ENCODE measurements at places on chromosomes 2 and 18. TPM values are rescaled to one million over a fixed set of nuclear protein-coding genes. Genes with fewer than 3 reads are reported as not detected.

DNA sequence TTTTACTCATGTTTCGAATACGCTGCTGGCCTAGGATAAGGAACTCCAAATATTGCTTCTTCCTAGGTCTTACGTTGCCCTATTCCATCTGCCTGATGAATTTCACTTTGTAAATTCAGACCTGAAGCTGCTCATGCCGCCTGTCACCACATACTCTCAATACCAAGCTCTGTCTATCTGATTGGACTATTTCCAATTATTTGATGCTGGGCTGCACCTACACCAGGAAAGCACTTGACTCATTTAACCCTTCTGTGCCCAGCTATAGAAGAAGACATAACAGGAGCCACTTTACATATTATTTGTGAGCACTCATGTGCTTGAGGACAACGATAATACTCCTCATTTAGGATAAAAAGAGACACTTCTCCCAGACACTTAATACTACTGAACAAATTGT is 1293.9 kb upstream of the LRRTM1 start:
- DNase-seq, result no peak

DNA sequence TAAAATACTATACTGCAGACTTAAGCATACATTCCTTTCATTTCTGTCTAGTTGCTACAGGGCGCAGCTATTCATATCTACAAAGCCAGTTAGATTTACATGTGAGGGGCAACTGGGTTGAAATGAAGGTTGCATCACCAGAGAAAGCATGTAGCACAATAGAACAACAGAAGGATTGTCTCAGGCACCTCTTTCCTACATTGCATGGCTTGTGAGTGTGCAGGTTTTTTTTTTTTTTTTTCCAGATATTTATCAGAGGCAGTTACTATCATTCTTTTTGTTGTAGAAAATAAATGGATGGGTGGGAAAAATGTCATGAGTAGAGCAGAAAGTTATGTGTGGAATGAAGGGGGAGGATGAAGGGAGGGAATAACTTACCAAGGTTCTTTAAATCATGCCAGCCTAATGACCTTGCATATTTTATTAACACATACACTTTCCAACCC is 86.8 kb downstream of the ERBB4 start:
- peak; percentile 30 for DNase-seq

GRCh38 chr2:171432206-171432968 is 1.4 kb downstream of the METTL8 start:
- DNase-seq, result no peak

DNA sequence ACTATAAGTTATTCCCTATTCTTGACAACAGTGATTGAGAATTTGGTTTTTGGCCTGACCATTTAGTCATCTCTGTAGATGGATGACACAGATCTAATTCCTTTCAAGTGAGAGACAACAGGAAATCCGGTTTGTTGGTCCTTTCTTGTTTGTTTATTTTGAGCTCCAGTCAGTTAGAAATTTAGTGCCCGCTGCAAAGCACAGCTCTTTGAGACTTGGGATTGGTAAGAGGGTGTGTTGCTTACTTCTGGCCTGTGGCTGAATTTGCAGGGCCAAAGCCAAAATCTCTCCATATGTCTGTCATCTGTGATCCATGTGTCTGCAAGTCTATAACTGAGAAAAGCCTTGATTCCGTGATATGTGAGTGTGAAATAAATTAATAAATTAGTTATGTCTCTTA is 74.3 kb downstream of the BIN1 start:
- no peak for DNase-seq

VAMP5 gene
- total RNA-seq, result not detected

GRCh38 chr2:19848029-19848750 is 53.6 kb downstream of the TTC32 start:
- no peak for DNase-seq

DNA sequence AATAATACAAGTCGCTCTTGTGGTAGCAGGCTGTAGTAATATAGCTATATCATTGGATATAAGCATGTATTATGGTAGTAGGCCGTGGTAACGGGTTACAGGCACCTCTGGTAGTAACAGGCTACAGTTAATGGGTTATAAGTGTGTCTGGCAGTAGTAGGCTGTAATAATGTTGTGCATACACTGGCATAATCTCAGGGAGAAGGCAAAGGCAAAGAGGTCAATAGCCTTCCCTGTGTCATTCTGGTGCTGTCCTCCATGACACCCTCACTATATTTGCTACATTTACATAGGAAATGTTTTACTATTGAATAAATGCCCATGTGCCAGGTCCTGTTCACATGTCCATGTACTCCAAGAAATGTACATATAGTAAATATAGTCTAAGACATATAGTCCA is 12.8 kb upstream of the TNP1 start:
- DNase-seq, result no peak

DNA sequence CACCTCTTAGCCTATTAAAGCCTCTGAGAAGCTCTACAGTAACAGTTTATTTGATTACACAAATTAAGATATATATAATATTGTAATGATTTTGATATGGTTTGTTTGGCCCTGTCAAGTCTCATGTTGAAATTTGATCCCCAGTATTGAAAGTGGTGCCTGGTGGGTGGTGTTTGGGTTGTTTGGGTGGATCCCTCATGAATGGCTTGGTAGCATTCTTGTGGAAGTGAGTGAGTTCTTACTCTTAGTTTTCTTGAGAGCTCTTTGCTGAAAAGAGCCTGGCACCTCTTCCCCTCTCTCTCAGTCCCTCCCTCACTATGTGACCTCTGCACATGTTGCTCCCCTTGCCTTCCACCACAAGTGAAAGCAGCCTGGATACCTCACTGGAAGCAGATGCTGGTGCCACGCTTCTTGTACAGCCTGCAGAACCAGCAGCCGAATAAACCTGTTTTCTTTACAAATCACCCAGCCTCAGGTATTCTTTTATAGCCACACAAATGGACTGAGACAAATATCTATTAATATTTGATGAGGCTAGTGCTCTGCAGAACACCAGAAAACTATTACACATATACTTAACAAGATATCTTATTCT is 52.8 kb downstream of the SLC4A10 start:
- no peak for DNase-seq

DNA sequence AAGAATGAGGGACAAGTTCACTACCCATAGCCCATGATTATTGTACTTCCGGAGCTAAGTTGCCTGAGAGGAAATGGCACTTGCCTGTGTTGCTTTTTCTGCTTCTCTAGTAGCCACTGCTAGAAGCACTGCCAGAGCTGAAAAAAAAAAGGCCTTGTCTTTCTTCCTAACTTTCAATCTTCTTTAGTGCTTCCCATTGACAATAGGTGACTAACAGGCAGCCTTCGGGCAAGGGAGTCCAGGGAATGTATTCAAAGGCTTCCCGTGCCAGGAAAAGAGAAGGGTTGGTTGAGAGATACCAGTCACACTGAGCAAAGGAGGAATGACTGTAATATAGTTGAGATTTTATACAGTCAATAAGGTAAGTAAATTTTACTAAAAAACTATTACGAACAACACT is 242.0 kb downstream of the CALCRL start:
- no peak for DNase-seq

- DNase-seq, result no peak
Measured at GRCh38 chr2:228409493-228409892, 228.0 kb upstream of the SPHKAP start.

- no peak for DNase-seq
Measured at GRCh38 chr2:20745924-20746555, 76.9 kb downstream of the LDAH start.

SPC25 gene
- 10.8 TPM for total RNA-seq

DNA sequence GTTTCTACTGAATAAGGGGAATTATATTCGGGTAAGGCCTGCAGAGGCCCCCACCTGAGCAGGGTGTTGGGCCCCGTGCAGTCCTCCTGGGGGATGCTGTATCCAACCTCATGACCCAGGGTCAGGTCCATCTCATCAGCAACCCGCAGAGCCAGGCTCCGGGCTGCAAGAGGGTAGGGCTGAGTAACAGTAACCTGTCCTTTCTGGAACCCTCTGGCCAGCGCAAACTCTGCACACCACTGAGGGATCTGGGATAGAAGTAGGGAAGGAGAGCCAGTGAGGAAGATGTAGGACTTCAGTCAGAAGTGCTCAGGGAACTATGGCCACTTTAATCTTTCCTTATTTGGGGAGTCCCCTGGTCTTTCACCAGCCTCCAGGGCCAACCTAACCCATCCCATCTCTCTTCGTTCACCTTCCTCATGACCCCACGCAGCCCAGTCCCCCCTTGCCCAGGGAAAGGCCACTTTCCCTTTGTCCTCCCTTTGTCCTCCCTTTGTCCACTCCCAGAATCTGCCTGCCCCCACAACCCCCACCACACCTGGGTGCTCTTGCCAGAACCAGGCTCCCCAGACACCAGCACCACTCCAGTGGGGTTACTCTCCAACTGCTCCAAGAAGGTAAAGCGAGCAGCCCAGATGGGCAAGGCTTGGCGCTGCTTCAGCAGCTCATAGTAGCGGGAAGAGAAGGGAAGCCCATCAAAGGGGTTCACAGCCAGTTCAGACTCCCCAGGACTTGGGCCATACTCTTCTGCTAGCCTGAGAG is 895 bp downstream of the DQX1 start:
- no peak for DNase-seq

CABLES1 gene
- total RNA-seq, result 3.5 TPM
